Activated naive CD4-positive, alpha-beta T cell (primary cell): ENCODE measurements at places on chromosomes 2 and 18.

- no peak for DNase-seq
Measured at GRCh38 chr2:71670430-71670795, 217.1 kb downstream of the DYSF start.

DNA sequence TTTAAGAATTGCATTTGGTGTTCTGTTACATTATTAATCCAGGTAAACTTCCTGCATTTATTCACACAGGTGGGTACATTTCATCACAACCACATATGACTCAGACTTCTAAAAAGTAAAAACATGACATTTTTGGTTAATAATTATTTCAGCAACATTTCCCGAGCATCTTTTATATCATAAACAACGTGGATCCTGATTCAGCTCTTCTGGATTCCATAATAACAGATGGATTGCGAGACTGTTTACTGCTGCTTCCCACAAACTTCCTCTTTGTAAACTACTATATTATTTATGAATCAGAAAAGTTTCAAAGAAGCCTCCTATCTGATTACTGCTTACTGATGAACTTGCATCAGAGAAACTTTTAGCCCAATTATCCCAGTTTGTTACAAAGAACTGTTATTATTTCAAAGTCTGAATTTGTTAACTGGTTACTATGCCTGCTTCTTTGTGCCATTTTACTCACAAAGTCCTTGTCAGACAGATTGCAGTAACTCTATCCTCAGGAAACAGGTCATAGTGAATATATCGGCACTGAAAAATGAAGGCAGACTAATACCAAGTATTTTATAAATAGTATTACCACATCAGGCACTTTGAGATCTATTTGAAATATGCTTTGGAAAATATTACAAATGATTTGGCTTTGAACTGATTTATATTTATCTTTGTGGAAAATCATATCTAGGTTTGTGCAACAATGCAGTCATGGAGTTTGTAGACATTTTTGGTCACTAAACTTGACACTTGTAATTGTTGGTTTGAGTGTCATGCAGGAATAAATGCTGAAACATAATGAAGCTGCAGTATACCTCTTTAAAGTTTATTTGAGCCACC lies 511.6 kb downstream of the PLCL1 start:
- no peak for DNase-seq

DNA sequence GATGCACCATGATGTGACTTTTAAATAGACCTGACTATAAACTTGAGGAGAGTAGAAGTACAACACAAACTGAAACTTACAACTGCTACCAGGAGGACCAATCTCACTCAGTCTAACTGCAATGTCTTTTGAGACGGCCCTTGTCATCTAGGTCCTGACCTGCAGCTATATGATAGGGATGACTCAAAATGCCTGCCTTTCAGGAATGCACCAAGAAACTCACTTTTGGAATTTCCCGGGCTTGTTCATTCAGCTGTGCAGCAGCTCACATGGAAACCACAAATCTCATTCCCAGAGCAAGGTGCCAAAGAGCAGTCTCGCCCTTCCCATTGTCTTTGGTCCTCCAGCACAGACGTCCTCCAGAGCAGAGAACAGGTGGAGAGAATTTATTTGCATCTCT lies 113.7 kb downstream of the SPOPL start:
- DNase-seq = no peak

DNA sequence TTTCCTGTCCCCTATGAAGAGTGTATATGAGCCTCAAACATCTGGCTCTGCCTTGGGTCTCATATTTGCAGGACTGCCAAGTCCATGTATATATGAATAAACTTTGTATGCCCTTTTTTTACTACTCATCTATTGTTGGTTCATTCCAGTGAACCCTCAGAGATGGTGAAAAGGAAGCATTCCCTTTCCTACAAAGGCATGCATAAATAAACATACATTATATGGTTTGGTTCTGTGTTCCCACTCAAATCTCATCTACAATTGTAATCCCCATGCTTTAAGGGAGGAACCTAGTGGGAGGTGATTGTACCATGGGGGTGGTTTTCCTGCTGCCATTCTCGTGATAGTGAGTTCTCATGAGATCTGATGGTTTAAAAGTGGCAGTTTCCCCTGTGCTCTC lies 534.2 kb downstream of the SPAG16 start:
- DNase-seq = no peak

DNA sequence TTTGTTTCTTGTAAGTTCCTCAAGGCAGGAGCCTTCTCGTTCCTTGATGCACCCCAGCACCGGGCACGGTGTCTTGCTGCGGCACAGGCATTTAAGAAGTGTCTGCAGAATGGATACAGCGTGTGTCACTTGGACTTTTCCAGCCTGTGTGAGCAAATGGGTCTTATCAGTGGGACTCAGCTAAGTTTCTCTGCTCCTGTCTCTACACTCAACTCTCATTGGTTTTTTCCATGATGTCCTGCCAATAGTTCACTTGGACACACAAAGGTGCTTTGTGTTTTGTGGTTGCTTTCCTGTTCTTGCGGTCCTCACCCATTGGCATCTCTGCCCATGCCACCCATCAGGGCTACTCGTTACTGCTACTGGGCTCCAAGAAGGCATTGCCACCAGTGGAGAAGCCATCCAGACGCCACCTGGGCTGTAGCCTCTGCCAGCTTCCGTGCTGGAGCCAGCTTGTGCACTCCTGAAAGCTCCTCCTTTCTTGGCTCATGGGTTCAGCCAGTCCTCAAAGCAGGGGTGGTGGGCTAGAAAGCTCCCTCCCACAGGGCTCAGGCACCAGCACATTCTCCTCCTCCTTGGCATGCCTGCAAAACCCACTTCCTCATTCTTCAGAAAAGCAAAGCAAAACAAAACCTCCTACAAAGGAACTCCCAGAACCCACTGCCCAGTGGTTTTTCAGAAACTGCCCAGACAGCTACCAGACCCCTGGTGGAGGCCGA lies 41.4 kb downstream of the IL1R2 start:
- peak; percentile 4 for DNase-seq

DNA sequence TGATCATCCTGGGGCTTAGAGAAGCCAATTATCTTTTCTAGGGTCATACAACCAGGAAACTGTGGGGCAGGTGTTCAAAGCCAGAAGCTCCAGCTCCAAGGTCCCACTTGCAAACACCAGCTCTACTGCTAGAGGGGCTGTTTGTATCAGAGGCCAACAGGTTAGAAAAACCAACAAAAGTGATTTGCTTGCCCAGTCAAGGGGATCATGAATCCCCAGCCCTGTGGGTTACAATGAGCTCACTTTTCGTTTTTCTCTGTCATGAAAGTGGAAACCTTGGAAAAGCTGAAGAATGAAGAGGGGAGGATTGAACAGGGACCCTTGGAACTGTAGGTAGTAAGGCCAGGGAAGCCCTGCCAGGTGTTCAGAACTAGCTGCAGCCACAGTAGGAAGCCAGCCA lies 119.2 kb downstream of the SPP2 start:
- DNase-seq = no peak

DNA sequence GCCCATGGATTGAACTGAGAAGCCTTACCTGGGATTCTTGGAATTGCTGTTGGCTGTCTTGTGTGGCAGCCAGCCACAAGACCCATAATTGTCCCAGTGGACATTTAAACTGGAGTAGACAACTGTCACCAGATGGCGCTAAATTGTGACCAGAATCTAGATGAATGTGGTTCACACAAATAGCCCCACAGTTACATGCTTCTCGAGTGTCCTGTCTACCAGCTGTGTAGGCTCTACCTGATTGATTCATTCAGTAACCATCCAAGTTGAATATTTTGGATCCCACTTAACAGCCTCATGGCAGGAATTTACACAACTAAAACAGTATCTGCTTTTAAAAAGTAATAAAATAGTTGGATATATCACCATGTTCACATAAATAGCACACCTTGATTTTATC lies 73.2 kb downstream of the MAP4K4 start:
- no peak for DNase-seq

- no peak for DNase-seq
Measured at GRCh38 chr2:43178602-43179542, 47.5 kb downstream of the ZFP36L2 start.

DNA sequence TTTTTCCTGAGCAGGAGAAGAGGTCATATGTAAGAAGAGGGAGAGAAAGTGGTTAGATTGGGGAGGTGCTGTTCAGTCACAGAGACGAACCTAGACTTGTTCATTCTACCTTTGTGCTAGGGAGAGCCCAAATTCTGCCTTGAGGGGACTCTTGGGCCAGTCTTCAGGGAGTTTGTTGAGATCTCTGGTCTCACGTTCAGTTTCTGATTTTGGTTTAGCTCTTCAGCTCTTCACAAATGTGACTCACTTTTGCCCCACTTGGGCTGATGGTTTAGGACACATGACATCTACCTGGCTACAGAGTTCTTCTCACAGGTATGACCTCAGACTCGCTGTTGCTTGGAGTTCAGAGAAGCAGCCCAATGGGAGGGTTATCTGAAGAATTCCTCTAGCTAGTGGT lies 49.2 kb upstream of the DARS1 start:
- DNase-seq = no peak

DNA sequence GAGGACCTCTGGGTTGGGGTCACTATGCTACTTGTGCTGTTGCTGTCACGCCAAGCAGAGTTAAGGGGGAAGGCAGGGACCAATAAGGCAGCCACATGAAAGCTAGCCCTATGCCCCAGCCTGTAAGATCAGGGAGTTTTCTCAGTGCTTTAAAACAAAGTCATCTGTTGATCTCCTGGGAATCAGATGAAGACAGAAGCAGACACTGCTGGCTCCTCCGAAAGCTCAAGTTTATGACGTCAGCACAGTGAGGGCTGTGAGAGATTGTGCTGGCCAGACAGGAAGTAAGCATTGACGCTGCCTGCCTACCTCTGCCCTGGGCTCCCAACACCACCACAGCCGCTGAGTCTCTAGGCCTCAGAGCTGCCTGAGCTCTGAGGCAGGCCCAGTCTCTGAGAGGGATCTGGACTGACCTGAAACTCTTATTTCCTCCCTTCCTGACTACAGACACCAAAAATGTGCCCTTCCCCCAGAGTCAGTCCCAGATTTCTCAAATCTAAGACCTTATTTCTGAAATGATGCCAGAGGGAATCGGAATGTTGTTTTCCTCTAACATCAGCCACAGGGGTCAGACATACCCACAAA lies 118.1 kb upstream of the EPAS1 start:
- DNase-seq = no peak

- DNase-seq = no peak
Measured at GRCh38 chr2:195612611-195613495, 44.2 kb upstream of the SLC39A10 start.

GRCh38 chr2:236572482-236572881 lies 2.9 kb downstream of the ACKR3 start:
- no peak for DNase-seq
